ENCODE measurements at places on chromosomes 16 and 17.

DNA sequence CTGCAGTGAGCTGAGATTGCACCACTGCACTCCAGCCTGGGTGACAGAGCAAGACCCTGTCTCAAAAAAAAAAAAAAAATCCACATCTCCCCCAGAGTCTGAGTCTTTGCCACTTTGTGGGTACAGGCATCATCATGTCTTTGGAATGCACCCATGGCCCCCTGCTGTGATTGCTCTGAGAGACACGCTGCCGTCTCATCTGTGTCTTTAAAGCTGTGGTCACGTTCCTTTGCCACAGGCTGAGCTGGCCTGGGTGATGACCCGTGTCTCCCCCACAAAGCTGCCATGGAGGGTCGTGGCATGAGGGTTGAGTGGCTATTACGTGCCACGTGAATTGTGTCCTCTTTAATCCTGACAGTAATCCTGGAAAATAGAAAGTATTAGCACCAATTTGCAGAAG lies 20.2 kb downstream of the CRISPLD2 start:
- no peak for DNase-seq

DNA sequence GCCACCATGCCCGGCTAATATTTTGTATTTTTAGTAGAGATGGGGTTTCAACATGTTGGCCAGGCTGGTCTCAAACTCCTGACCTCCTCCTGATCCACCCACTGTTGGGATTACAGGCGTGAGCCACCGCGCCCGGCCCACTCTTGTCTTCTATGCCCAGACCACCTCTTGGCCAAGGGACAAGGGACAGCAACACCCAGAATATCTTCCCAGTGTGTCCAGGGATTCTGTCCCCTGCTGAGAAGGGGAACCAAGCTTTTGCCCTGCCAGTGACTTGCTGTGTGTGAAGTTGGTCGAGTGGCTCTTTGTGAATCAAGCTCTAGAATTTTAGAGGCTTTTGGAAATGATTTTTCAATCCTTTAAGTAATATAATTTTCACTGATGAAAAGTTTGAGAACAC lies 1.7 kb upstream of the MPO start:
- no peak for DNase-seq

- no peak for DNase-seq
These were observed 207.8 kb downstream of the SHISA9 start for GRCh38 chr16:13109171-13109570.

- DNase-seq = no peak
These were observed at the start of gene CES1 for GRCh38 chr16:55832773-55833691. TSS of gene CES1 (minus strand) at chr16:55833096. CDS start at chr16:55833055, 41 bp downstream.

DNA sequence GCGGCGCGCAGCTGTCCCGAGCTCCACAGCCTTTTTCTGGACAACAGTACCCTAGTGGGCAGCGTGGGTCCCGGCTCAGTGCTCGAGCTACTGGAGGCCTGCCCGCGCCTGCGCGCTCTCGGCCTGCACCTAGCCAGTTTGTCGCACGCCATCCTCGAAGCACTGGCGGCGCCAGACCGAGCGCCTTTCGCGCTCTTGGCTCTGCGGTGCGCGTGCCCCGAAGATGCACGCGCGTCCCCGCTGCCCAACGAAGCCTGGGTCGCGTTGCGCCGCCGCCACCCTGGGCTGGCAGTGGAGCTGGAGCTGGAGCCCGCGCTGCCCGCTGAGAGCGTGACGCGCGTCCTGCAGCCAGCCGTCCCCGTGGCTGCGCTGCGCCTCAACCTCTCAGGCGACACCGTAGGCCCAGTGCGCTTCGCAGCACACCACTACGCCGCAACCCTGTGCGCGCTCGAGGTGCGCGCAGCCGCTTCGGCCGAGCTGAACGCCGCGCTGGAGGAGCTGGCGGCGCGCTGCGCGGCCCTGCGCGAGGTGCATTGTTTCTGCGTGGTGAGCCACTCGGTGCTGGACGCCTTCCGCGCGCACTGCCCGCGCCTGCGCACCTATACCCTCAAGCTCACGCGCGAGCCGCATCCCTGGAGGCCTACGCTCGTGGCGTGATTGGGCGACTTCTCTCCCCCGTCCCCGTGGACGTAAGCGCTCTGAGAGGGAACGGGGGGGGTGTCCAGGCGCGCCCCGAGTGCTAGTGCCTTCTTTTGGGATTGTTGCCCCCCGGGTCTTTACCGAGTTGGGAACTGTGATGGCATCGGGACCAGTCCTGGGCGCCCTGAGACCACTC lies 1.2 kb upstream of the HSF4 start:
- DNase-seq = peak; percentile 47

DNA sequence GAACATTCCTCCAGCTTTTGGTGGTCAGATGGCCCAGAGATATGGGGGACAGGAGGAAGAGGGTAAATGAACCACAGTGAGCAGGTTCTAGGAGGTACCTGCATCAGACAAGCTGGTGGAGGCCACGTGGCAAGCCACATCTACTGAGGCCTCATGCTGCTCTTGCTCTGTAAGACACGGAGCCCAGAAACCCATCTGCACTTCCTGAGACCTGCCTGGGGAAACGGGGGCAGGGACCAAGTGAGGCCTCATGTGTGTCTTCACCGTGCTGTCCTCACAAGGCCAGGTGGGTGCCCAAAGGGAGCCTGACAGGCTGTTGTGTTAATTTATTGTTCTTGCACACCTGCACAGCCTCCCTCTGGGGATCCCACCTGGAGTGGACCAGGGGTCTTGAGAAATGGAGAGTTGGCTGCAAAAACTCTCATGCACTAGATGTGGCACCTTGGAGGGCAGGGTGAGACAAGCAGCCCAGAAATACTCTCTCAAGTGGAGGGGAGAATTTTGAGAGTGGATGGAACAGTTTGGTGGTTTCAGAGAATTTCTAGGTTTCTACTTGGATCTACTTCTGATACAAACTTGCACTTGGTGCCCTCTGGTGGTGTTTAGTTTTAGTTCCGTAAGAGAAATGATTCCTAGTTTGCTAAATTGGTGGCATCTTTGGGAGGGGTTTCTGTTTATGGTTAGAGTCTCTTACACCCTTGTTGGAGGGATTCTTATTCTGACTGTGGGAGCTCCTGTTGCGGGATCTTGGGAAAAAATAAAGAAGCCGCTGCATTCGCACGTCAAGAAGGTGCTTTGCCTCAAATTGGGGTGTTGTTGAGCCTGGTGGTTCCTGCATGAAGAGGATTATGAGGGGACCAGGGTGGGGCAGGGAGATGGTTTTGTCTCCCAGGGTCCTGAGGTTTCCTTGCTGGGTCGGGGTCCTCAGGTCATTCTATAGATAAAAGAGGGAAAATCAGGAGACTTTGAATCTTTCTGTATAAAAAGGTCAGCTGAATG lies 47.5 kb downstream of the SLC6A2 start:
- DNase-seq = peak; percentile 86

DNA sequence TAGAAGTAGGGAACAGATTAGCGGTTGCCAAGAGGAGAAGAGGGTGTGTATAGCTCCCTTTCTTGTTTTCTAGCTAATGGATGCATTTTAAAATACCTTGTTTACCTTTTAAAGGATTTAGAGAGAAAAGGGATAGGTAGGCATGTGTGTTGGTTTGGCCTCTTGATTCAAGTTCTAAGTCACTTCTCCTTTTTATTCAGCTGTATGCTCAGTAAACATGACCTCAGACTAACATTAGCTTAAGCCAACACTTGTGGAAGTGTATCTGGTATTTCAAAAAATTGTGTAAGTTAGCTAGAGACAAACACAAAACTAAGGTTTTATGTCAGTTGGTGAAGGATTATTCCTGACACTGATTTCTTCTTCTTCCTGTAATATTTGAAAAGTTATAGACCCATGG lies 204.1 kb upstream of the NOG start:
- no peak for DNase-seq

DNA sequence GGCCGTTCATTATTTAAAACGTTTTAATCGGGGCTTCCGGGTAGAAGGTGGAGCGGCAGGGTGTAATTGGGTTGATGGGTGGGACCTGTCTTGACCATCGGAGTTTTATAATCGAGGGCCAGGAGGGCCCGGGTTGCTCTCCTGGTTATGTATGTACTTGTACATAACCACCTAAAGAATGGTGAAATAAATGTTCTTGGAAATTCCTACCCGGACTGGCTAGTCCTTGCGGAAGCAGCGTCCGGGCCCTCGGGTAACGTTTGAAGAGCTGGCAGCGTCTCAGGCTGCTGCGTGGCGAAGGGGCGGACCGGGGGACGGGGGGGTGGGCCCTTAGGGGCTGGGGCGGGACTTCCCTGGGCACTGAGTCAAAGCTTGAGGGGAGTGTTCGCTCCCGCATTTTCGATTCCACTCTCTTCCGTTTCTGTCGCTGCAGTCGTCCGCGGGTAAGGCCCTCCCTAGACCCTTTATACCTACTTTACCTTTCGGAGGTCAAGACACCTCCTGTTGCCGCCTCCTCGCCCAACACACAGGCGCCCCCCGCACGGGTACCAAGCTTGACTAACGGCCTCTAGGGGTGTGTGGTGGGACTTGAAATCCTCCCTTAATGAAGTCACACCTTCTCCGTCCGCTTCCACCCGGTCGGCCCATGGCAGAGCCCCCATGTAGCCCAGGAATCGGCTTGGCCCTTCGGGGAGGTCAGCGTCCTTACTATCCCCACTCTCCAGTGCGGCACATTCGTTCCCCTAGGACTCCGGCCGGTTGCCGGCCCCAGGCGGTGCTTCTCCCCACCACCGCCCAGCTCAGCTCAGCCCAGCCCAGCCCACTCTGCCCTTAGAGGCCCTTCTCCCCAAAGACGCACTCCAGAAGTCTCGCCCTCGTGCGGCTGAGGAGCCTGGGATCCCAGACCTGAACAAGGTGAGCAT lies at the start of gene TMEM106A:
Gene TMEM106A (plus strand): TSS at position 396 of the 923 bp plus-strand sequence. CDS start 1,167 bp downstream, outside the sequence.
- peak; percentile 45 for DNase-seq

DNA sequence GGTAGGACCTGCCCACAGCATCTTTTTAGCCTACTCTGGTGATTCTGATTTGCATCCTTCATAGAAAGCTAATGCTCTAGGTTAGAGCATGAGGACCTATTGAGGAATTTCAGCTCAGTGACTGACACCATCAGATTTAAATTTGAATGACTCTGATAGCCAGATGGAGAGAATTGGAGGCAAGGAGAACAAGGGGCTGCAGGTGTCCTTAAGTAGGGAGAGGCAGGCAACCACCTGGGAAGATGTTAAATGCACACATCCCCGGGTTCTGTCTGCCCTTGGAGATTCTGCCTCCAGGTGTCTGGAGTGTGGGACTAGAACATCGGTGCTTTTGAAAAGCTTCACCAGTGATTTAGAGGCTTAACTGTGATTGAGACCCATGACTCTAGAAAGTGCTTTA lies 221.8 kb downstream of the SPECC1 start:
- no peak for DNase-seq

Measured in pons (tissue), 1 donor.